ENCODE measurements at places on chromosomes 2 and 18. TPM values are rescaled to one million over a fixed set of nuclear protein-coding genes. Genes with fewer than 3 reads are reported as not detected.

- no peak for DNase-seq
Observed at GRCh38 chr2:123362671-123363440, 662.2 kb upstream of the CNTNAP5 start.

GRCh38 chr2:240793313-240794177, 26.5 kb downstream of the KIF1A start:
- DNase-seq: no peak

DNA sequence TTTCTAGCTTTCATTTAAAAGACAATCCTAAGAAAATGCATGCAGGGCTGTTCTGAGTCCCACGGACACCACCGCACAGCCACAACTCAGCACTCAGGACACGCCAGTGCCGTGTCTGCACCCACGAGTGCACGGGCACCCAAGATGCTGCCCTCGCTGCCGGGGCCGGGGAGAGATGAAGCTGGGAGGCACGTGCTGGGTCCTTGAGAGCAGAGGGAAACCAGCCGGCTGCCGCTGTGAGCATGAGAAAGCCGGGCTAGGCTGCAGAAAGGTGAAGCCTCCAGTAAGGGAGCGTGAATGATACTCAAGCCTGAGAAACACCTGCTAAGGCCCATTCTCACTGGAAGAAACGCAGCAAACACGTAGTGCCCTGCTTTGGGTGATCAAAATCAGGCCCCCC, 4.8 kb downstream of the COPS9 start:
- DNase-seq: no peak

GRCh38 chr18:73647391-73647790, 500.2 kb downstream of the FBXO15 start:
- DNase-seq: no peak

- no peak for DNase-seq
Observed at GRCh38 chr2:216189410-216189809, 80.3 kb downstream of the XRCC5 start.

DNA sequence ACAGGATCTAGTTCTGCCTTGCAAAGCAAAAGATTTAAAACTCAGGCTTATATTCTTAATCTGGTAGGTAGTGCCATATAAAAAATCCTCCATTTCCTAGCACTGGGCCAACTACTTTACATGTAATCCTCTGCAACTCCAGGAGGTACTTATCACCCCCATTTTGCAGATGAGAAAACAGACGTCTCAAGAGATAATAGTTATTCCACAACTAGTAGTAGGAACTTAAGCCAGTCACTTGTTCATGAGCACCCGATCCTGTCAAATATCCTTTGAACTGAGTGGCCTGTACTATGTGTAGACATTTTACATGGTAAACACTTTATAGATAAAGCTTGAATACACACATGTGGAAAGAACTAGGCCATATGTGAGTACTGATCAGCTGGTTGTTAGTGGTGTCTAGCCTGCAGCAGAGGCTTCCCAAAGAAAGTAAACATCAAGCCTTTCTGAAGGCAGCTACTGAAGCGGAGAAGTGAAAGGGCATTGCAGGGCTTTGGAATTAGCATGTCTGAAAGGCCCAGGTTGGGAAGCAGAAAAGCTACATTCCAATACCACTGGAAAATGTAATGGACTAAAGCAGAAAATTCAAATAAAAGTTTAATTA, 48.0 kb downstream of the NAB1 start:
- no peak for DNase-seq

GRCh38 chr2:233982421-233983121, 65.4 kb downstream of the TRPM8 start:
- peak; percentile 85 for DNase-seq

- no peak for DNase-seq
Observed at GRCh38 chr2:172921532-172922236, 154.0 kb upstream of the MAP3K20 start.

DNA sequence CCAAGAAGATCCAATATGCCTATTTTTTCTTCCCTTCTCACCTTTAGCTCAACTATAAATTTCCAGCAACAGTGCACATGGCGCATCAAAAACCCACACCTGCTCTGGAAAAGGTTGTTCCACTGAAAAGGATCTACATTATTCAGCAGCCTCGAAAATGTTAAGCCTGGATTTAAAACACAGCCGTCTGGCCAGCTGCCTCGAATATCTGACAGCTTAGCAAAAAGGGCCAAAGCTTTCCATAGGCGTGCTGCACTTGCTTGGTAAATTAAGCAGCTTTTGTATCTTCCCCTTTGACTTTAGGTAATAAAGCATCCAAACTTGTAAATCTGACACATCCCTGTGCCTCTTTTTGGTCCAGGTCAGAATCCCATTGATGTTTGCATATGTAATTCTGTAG, 20.5 kb downstream of the DAPL1 start:
- no peak for DNase-seq

DNA sequence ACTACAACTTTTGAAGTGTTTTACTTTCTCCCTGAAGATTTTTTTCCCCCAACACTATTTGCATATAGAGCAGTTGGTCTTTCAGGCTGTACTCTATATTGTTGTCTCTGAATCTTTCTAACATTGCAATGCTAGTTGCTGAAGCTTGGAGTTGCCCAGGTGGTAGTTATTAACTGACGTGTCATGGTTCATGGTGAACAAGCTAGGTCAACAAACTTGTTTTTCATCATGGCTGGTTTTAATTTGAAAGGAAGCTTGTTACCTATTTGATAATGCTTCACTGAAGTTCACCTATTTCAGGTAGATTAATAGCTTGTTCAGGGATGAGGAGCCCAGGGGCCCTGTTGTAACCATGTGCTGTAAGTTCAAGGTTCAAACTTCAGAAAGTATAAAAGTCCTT, 158.8 kb upstream of the ZEB2 start:
- no peak for DNase-seq

DNA sequence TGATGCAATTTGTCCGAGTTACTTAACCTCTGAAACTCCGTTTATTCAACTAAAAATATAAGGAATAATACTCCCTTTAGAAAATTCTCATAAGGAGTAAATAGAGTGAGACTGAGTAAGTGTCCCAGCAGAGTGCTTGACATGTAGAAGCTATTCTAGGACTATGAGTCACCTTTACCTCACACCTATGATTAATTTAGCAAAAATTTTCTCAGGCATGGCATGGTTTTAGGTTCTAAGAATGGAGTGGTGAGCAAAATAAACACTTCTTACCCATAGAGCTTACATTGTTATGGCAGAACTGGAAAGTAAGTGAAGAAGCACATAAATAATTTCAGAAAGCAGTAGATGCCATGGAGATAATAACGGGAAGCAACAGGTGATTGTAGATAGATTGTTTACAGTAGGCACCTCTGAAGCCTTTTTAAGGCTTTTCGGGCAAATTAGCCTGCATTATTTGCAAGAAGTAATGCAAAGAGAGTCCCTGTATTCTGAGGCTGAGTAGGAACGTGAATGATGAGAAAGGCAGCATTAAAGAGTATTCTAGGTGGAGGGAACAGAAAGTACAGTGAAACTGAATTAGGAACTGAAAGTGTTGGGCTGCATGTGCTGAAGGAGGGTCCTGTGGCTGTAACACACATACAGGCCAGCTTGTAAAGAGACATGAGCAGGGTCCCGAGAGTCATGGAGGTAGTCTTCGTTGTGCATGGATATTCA, 209.2 kb downstream of the ZNF407 start:
- DNase-seq: peak; percentile 98

GRCh38 chr18:79275992-79276391, 119.7 kb upstream of the NFATC1 start:
- DNase-seq: no peak

GRCh38 chr2:111037128-111037527, 83.6 kb upstream of the BCL2L11 start:
- no peak for DNase-seq

DNA sequence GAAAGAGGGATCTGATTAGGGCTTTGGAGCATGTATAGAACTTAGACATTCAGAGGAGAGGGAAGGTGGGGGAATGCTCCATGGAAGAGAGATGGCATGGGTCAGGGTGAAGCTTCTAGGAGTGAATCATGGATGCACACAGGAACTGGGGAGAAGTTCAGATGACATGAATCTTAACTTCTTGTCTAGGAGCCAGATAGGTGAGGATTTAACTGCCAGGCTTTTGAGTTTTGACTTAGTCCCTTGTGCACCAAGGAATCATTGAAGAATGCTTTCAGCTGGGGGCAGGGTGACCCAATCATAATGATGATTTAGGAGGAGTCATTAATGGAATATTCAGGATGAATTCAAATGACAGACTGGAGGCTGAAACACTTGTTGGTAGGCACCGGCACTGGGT, 48.7 kb downstream of the ACYP2 start:
- no peak for DNase-seq

MPPE1 gene
- 40.7 TPM for total RNA-seq

IL37 gene
- 1.7 TPM for total RNA-seq
